AG09309 (cell line): ENCODE measurements at places on chromosomes 6 and 20.

- DNase-seq = no peak
Measured at GRCh38 chr20:58053391-58054055, 174.9 kb downstream of the ANKRD60 start.

GRCh38 chr6:30287139-30287538, 39.6 kb upstream of the TRIM39 start:
- no peak for DNase-seq

DNA sequence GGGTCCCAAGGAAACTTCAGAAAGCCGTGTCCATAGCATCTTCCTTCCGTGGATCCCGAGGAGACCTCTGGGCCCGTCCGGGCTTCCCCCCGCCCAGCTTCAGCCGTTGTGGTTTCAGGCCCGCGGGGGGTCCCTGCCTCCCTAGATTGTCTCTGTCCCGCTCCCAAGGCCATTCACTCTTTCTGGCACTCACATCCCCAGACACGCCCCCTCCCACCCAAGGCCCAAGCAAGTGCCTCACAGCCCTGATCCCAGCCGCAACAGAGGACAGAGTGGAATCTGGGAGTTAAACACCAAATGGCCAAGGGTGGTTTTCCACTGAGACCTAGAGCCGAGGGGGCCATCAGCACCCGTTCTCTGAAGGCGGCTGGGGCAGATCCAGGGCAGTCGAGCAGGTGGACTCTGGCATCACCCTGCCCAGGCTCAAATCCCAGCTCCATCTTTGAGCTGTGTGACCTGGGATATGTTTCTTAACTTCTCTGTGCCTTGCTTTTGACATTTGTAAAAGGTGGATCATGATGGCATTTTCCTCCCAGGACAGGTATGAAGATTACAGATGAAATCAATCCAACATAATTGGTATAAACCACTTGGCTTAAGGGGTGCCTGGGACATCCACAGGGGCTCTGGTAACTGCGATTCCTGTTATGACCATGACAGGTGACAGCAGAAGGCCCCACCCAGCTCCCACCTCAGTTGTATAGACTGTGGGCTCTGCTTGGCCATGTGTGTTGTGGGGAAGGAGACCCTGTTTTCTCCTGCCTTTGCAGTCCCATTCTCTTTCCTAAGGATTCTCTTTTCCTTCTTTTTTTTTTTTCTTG, 48.1 kb downstream of the CTCFL start:
- no peak for DNase-seq

- DNase-seq = no peak
Measured at GRCh38 chr6:48472091-48472490, 361.1 kb upstream of the PTCHD4 start.

DNA sequence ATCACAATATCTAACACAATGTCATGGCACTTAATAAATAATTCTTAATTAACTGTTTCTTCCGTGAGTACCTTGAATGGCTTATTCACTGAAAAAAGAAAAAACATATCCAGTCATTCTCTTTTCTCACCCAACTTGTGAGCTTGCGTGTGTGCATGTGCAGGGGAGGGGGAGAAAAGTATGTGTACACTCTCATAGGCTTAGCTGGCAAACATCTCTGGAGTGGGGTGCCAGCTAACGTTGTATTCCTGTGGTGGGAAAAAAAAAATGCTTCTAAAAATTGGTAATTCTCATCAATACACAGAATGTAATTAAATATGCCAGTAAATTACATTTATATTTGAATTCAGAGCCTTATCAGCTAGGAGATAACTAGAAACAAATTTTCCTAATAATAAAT, 291.9 kb upstream of the NOX3 start:
- no peak for DNase-seq
